Hematopoietic multipotent progenitor cell treated with erythropoietin and hydrocortisone succinate and interleukin-3 and kit ligand, for 8 days (in vitro differentiated cells): ENCODE measurements at places on chromosomes 16 and 17.
A peak's percentile ranks its signal among the peaks of the same experiment; 100 is the strongest.

DNA sequence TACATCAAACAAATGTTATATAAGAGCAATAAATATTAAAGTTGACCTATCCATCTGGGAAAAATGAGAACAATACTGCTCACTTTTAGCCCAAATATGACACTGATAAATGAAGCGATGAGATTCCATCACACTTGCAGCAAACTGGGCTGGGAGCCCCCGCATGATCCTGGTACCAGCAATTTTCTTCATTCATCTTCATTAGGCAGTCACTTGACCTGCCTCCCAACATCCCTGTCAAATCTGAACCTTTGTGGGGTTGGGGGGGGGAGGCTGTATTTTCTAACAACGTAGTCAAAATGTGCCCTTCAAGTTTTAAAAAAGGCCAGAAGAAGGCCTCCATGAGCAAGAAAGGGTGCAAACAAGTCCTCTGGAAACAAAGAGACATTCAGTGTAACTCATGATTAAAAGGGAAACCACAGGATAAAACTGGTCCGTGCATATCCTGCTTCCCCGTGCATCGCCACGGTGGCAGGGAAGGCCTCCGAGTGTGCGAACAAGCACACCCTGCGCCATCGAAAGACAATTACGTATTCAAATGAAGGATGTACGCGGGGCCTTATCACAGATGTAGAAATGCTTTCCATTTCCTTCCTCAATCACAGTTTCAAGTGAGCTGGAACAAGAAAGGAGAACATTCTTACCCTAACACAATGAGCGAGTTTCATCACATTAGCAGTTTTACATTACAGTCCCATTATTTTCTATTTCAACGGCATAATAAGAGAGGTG lies 48.4 kb downstream of the TOX3 start:
- no peak for DNase-seq

DNA sequence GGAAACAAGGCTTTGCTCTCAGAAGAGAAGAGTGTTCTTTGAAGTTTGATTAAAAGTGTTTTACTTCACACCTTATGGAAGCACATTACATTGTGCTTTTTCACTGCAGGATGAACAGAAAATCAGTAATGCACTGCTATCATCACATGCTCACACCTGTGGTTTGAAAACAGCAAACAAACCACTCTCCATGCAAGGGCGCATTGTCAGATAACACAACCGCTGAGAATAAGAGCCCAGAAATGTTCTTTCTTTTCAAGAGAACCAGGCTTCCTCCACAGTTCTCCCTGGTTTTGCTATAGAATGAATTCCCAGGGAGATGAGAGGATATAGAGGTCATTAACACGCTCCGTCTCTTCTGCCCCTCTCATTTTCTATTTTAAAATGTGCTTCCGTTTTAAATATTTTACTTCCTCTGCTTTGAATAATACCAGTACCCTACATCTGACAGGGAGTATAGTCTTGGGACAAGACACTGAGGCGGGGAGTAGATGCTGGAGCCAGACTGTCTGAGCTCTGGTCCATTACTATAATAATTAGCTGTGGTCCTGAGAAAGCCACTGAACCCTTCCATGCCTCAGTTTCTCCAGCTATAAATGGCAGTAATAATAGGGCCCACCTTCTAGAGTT lies 71.6 kb downstream of the CDK5R1 start:
- DNase-seq, result no peak

DNA sequence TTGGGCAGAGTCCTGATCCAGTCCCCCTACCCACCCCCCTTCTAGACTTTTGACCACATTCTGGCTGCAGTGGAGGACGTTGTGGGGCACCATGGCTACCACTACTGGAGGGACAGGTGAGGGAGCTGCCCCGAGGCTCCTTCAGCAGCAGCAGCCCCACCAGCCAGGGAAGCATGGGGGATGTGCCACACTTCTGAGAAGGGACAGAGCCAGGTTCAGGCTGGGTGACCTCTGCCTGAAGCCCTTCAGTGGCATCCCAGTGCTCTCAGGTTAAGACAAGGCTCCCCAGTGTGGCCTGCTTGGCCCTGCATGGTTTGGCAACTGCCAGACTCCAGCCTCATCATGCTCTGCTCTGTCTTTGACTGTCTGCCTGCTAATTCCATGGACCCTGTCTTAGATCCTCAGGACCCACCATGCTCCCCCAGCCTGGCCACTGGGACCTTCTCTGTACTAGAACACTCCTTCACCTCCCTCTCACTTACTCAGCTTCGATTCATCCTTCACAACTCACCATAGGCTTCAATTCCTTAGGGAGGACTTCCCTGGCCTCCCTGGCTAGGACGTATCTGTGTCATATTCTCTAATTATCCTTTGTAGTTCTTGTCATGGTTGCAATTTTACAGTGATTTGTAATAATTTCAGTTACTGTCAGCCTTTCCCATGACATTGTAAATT lies 8.8 kb downstream of the SLC9A5 start:
- DNase-seq, result no peak

- DNase-seq, result no peak
These were observed 163.5 kb upstream of the DYNLRB2 start for GRCh38 chr16:80377096-80377956.

DNA sequence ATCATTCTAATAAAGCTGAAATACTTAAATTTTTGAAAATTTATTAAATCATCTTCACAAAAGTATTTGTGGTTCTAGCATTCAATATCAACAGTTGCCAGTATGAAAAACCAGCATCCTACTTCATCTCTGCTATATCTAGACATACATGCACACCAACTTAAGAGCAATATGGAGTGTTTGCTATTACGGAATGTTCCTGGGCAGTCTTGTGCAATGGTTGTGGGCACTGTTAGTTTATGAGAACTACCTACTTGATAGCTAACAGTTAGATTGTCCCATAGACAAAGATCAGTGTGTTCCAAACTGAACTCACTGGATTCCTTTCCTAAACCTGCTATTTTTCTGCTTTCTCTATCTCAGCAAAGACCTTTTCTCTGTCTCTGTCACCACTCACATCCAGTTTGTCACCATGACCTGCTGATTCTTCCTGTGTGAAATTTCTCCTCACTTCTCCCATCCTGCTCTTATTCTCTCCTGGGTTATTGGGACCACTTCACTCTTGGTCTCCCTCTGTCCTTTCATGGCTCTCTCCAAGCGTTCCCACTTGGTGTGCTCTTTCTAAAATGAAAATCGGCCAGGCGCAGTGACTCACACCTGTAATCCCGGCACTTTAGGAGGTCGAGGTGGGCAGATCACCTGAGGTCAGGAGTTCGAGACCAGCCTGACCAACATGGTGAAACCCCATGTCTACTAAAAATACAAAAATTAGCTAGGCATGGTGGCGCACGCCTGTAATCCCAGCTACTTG lies 27.7 kb downstream of the CNTROB start:
- DNase-seq, result peak; percentile 27

DNA sequence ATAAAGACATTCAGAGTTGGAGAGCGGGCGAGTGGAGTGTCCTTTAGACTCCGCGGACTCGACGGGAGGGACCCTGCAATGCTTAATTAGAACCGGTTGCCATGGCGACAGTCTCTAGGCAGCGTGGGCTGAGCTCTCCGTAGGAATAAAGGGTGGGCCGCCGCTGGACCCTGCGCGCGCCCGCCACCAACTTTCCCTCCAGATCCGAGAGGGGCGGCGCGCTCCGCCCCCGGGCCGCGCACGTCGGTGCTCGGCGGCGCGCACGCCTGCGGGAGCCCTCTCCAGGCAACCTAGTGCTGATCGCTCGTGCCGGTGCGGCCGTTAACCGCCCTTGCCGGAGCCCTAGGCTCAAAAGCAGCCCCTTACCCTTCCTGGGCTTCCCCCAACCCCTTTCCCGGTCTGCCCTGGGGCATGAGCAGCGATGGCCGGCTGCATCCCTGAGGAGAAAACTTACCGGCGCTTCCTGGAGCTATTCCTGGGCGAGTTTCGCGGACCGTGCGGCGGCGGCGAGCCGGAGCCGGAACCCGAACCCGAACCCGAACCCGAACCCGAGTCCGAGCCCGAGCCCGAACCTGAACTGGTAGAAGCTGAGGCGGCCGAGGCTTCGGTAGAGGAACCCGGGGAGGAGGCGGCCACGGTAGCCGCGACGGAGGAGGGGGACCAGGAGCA lies at the start of gene PPM1E:
Gene PPM1E (plus strand): TSS at position 278 of the 669 bp plus-strand sequence.
- DNase-seq, result peak; percentile 47

DNA sequence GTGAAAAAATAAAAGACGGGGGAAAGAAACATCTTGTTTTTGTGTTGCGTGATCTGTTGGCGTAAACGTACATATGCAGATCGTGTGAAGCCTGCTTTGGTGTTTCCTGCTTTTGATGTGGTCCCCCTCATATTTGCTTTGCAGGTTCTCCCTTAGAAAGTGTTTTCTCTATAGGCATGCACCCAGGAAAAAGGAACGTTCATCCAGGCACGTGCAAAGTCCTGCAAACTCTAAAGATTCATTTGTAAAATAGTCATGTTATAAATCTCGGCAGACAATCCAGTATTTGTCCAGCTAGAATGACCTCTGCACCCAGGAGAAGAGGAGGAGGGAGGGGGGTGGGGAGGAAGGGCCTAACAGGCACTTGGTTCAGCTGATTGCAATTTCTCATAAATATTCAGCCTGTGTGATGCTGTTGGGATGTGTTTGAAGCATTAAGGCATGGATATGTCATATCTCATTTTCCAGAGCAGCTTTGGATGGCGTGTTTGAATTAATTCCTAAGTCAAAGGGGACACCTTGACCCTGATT lies 40.3 kb upstream of the DDX52 start:
- no peak for DNase-seq

- no peak for DNase-seq
These were observed 44.0 kb downstream of the MARVELD3 start for GRCh38 chr16:71669926-71670536.
